Uterine smooth muscle cell (primary cell): ENCODE measurements at places on chromosomes 5 and 9. TPM values are rescaled to one million over a fixed set of nuclear protein-coding genes. Genes with fewer than 3 reads are reported as not detected.

Gene OGN
- 0.33 and 0.37 TPM in 2 replicates for total RNA-seq

Gene ABO
- total RNA-seq, result under 0.01 TPM in 1 of 2 replicates, not detected in the other

Gene PCDHGA10
- total RNA-seq, result 4.9 and 5.2 TPM in 2 replicates

Gene HTR4
- total RNA-seq, result not detected in 2 replicates

Gene SARDH
- total RNA-seq, result 4.2 and 13.7 TPM in 2 replicates

Gene PCDHA11
- total RNA-seq, result 0.22 and 0.50 TPM in 2 replicates

Gene NMUR2
- total RNA-seq, result under 0.01 TPM in 1 of 2 replicates, not detected in the other

Gene GDA
- 0.11 TPM in 1 of 2 replicates, not detected in the other for total RNA-seq

Gene POLR3G
- total RNA-seq, result 20.0 and 40.8 TPM in 2 replicates

Gene MZB1
- not detected in 2 replicates for total RNA-seq

Gene SPINK6
- total RNA-seq, result not detected in 2 replicates

Gene IGFBPL1
- total RNA-seq, result 0.12 TPM in 1 of 2 replicates, not detected in the other

Gene BTNL3
- not detected in 2 replicates for total RNA-seq

Gene TEX48
- not detected in 2 replicates for total RNA-seq

Gene KIF20A
- 31.1 and 126 TPM in 2 replicates for total RNA-seq

Gene APBA1
- total RNA-seq, result 9.2 and 14.4 TPM in 2 replicates

Gene STXBP1
- 58.5 and 64.5 TPM in 2 replicates for total RNA-seq

Gene SCGB3A2
- total RNA-seq, result not detected in 2 replicates

Gene DAB2
- 102 and 106 TPM in 2 replicates for total RNA-seq

Gene RETREG1
- total RNA-seq, result 4.3 and 6.6 TPM in 2 replicates

Gene PCDHB14
- 0.11 and 0.12 TPM in 2 replicates for total RNA-seq

Gene FAM78A
- total RNA-seq, result 0.22 and 0.37 TPM in 2 replicates

Gene CDC20B
- total RNA-seq, result under 0.01 and 0.22 TPM in 2 replicates

Gene DOK3
- total RNA-seq, result 0.62 and 1.3 TPM in 2 replicates

Gene GLDC
- total RNA-seq, result 1.4 and 3.1 TPM in 2 replicates

Gene MOB3B
- 0.12 and 0.33 TPM in 2 replicates for total RNA-seq

Gene TMEM215
- under 0.01 TPM in 1 of 2 replicates, not detected in the other for total RNA-seq

Gene SGTB
- 20.7 and 33.2 TPM in 2 replicates for total RNA-seq

Gene MSMP
- total RNA-seq, result 0.62 TPM in 1 of 2 replicates, not detected in the other

Gene MARCHF11
- total RNA-seq, result not detected in 2 replicates

Gene SHOC1
- total RNA-seq, result under 0.01 TPM in 1 of 2 replicates, not detected in the other

Gene IL9
- not detected in 2 replicates for total RNA-seq

Gene DHX29
- 38.6 and 43.3 TPM in 2 replicates for total RNA-seq

Gene PPP2CA
- total RNA-seq, result 117 and 223 TPM in 2 replicates

Gene ARSI
- total RNA-seq, result 18.1 and 34.3 TPM in 2 replicates

Gene HTR1A
- total RNA-seq, result not detected in 2 replicates

Gene STC2
- 120 and 287 TPM in 2 replicates for total RNA-seq

Gene SVEP1
- 11.1 and 42.2 TPM in 2 replicates for total RNA-seq

Gene SPATA31C1
- total RNA-seq, result not detected in 2 replicates

Gene PDGFRB
- total RNA-seq, result 94.2 and 160 TPM in 2 replicates

Gene WNT8A
- not detected in 2 replicates for total RNA-seq

Gene IL33
- total RNA-seq, result 24.7 and 44.6 TPM in 2 replicates

Gene CD14
- 0.11 and 0.25 TPM in 2 replicates for total RNA-seq

Gene SLC36A3
- not detected in 2 replicates for total RNA-seq

Gene CCNI2
- total RNA-seq, result not detected in 2 replicates

Gene COMMD10
- total RNA-seq, result 36.4 and 44.0 TPM in 2 replicates

Gene TMEM252
- total RNA-seq, result 0.12 TPM in 1 of 2 replicates, not detected in the other

Gene PCDHGA4
- total RNA-seq, result 2.2 and 5.2 TPM in 2 replicates

Gene TEK
- total RNA-seq, result 3.1 and 3.6 TPM in 2 replicates

Gene CDX1
- total RNA-seq, result 0.12 TPM in 1 of 2 replicates, not detected in the other
